ENCODE measurements at places on chromosomes 4 and X.
A peak's percentile ranks its signal among the peaks of the same experiment; 100 is the strongest.

GRCh38 chrX:154443992-154444754 lies at the start of gene FAM50A:
FAM50A (plus strand) TSS chrX:154444141; CDS start chrX:154444236, 95 bp downstream.
- DNase-seq: peak; percentile 51

DNA sequence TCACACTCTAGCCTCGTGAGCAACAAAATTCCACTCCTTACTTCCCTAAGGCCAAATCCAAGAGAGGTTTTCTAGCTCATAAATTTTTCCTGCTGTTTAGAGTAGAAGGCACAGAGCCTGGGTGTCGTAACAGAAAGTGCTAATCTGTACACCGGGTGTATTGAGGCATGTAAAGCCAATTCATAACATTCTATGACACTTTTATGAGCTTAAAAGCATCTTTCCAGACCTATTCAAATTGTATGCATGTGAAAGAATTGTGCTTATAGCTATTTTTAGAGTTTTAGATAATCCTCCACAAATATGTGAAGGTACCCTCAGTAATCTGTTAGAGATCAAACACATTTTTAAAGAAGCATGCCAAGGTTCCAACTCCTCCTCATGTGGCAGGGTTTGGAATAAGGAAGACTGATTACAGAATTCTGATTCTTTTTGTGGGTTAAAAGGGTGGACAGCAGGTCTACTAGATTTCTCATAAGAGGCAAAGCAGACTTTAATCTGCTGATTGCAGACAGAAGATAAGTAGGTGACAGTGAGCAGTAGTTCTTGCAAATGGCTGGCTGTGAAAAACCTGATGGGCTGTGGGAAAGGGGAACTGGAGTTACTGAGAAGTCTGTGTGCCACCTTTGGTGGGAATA lies 25.5 kb upstream of the LRCH2 start:
- DNase-seq: no peak

DNA sequence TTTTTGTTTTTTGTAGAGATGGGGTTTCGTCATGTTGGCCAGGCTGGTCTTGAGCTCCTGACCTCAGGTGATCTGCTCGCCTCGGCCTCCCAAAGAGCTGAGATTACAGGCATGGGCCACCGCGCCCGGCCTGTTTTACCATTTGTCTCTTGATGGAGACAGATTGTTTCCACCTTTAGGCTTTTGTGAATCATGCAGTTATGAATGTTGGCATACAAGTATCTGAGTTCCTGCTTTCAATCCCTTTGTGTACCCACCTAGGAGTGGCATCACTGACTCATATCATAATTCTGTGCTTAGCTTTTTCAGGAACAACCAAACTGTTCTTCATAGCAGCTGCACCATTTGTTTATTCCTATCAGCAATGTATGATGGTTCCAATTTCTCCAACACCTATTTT lies 20.2 kb upstream of the MGST2 start:
- DNase-seq: no peak

DNA sequence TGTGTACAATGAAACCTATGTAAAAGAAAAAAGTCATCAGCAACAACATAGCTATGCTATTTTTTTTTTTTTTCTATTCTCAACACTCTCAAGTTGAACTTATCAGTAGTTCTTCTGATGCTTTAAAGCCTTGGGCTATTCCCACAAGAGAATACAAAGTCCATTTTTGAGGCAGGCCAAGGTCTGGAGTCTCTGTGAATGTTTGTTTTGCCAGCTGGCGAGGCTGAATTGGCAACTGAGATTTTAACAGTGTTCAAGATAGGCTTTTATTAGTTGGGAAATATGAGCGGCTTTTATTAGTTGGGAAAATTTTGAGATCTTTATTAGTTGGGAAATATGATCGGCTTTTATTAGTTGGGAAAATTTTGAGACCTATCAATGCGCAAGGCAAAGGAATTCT lies 336.6 kb downstream of the SLITRK2 start:
- no peak for DNase-seq

GRCh38 chr4:109294006-109294405 lies 8.5 kb downstream of the COL25A1 start:
- DNase-seq: no peak

GRCh38 chrX:110044346-110045249 lies 41.7 kb downstream of the TMEM164 start:
- no peak for DNase-seq

DNA sequence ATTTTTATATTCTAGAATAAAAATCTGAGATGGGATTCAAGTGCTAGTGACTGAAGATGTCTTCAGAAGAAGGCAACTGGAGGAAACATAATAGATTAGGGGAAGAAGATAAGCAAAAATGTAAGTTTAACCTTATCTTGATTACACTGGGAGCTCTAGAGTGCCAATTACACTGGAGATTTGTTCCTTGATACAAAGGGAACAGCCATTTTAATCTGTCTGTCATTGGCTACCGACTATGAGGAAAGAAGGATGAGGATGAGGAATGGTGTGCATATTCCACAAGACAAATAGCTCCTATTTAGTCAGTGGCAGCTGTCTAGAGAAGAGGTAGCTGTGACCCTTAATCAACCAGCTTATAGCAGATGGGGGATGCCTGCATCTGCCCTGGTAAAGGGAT lies 1034.5 kb upstream of the IGFBP7 start:
- no peak for DNase-seq

- peak; percentile 11 for DNase-seq
These were observed 84.3 kb downstream of the NBDY start for GRCh38 chrX:56813318-56813837.

- DNase-seq: no peak
These were observed 194.8 kb downstream of the SOWAHB start for GRCh38 chr4:76703123-76703490.

- DNase-seq: no peak
These were observed at the start of gene PDHA2 for GRCh38 chr4:95839891-95840290. PDHA2 (plus strand) TSS chr4:95840093; CDS start chr4:95840151, 58 bp downstream.

DNA sequence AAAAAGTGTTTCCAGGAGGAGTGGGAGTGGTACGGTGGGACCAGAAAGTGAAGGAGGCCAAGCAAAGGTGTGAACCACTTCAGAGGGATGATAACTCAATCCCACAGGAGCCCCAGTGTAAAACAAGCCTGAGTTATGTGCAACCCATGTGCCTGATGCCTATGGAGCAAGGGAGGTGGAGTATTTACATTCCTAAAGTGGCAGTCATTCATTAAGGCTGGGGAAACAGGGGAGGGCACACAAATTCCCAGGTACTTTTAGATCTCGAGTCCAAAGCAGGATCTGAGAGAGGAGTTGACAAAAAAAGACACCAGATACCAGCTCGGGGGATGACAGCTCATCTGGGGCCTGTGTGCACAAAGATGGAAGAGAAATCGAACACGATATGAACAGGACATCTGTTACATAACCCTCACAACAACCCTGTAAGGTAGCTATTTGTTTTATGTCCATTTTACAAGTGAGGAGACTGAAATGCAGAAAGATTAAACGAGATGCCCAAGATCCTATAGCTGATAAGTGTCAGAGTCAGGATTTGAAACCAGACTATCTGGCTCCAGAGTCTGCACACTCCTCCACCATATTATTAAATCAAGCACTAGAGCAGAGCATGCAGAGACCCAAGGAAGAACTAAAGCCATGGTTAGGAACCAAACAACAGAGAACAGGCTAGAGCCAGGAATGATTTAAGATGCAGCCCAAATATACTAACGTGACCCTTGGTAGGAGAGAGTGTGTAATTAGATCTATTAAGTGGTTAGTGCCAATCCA lies 91.9 kb upstream of the MAPK10 start:
- DNase-seq: no peak

GRCh38 chrX:119880552-119881437 lies 9.2 kb downstream of the NDUFA1 start:
- no peak for DNase-seq

- DNase-seq: no peak
These were observed 399.6 kb upstream of the NDST3 start for GRCh38 chr4:117634716-117635115.

- no peak for DNase-seq
These were observed 134.0 kb downstream of the COL4A6 start for GRCh38 chrX:108304210-108304609.

DNA sequence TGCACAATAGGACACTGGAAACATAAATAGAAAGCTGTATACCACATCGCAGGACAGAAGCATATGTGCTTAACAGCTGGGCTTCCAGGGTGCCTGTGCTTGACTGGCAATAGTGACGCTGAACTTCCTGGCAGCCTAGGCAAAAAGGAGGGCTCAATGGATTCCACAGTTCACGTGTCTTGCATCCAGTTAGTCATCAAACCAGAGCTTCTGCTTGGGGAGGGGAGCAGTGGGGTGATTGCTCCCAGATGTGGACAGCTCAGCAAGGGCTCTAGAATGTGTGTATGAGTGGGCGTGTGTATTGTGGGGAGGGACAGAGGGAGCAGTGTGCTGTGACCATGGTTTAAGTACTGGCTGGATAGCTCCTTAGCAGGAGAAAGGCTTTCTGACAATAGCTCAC lies 2.3 kb downstream of the PRRG3 start:
- DNase-seq: no peak

DNA sequence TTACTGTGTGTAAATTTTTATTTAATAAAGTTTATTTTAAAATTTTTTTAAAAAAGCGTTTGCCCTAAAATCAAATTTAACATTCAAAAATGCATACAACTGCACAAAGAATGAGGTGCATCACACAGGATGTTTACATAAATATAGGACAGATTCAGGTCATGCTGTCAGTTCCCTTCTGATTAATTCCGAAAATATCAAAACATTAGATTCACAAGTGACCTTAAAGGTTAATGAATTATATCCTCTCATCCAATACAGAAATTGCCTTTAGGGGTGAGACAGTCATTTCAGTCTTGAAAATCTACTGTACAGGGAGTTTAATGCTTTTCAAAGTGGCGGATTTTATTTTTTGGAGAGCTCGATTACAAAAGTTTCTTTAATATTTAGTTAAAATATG lies 208.7 kb upstream of the FTHL17 start:
- DNase-seq: no peak

DNA sequence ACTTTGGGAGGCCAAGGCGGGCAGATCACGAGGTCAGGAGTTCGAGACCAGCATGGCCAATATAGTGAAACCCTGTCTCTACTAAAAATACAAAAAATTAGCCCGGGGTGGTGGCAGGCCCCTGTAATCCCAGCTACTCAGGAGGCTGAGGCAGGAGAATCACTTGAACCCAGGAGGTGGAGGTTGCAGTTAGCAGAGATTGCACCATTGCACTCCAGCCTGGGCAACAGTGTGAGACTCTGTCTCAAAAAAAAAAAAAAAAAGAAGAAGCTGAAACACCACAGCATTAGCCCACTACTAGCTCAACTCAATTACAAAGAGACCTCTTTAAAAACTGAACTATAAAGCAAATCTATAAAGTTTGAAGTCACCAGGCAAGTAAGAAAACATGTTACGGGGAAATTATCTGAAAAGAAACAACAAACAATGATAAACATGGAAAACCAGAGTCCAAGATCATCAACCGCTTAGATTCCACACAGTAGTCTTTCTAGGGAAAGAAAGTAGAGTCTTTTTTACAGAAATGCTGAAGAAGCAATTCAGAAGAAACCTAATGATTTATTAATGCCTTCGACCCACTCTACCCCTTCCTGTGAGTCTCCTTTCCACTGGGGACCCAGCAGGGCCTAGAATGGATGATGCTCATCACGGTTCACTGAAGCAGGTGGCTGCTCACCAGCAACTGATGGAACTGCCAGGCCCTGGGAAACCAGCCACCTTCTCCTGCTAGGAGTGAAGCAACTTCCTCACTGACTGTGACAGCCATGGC lies 6.6 kb downstream of the SAT1 start:
- DNase-seq: no peak

- DNase-seq: no peak
These were observed 308.8 kb downstream of the SPRY1 start for GRCh38 chr4:123705419-123705818.

GRCh38 chr4:1543976-1544375 lies 137.7 kb upstream of the NKX1-1 start:
- no peak for DNase-seq

DNA sequence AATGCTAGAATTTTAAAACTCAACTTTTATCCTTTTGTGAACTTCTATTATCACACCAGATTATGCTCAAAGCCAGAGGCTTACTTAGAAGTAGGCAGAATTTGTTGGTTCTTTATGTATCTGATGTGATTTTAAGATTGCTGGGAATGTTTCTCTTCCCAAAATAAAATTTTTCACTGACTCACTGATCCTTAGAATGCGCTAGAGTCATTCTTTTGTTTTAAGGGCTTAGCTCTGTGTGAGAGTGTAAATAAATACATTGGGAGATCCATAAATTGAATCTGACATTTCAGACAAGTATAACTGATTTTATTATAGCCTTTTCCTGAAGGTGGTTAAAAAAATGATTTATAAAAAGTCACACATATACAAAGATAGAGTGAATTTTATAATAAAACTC lies 101.3 kb downstream of the LARP1B start:
- no peak for DNase-seq

DNA sequence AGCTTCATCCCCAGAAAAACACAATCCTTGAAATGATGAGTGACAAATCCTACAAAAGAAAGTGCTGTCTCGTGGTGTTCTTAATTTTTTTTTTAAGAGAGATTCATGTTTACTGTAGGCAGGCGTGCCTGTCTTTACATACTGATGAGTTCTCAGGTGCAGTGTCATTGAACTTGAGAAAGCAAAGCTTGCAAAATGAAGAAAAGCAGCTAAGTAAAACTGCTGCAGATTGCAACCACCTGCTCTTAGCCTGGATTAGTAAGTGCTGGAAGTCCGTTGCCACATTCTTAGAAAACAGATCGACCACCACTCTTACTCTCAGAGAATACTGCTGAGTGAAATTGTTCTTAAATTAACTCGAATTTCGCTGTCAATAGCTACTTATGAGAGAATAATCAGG lies 854.6 kb downstream of the TRIML1 start:
- no peak for DNase-seq

- DNase-seq: no peak
These were observed 601 bp upstream of the TCEANC start for GRCh38 chrX:13652287-13652793.

DNA sequence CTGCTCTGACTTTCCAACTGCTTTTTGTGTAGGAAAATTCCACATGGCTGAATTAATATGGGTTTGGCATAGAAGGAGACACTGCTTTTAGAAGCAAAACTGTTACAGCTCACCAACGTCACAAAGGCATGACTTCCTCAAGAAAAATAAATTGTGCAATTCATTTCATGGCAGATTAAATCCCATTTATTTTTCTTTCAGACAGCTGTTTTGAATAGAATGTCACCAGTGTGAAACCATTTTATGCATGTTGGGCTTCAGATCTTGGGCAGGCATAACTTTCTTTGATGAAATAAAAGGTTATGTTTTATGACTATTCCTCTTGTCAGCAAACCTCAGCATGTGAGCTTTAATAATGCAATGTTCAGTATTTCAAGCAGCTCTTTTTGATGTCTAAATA lies 542.8 kb downstream of the GALNTL6 start:
- DNase-seq: no peak

GRCh38 chr4:3043282-3044020 lies 30.9 kb downstream of the HTT-AS start:
- no peak for DNase-seq

- no peak for DNase-seq
These were observed 59.8 kb downstream of the TBCK start for GRCh38 chr4:106256190-106256589.

GRCh38 chrX:2484721-2485648 lies 15.8 kb downstream of the DHRSX start:
- DNase-seq: no peak

All from activated CD4-positive, alpha-beta T cell treated with anti-CD3 and anti-CD28 coated beads, Interleukin-2, amount 50 U/mL, for 24 hours (primary cell).